Lung (tissue), 17 donors: ENCODE measurements at places on chromosomes 6 and 20.

- no peak for DNase-seq
These were observed 73.0 kb upstream of the NRSN1 start for GRCh38 chr6:24053057-24053456.

- DNase-seq: no peak
These were observed 33.4 kb upstream of the ZMYND8 start for GRCh38 chr20:47389867-47390347.

DNA sequence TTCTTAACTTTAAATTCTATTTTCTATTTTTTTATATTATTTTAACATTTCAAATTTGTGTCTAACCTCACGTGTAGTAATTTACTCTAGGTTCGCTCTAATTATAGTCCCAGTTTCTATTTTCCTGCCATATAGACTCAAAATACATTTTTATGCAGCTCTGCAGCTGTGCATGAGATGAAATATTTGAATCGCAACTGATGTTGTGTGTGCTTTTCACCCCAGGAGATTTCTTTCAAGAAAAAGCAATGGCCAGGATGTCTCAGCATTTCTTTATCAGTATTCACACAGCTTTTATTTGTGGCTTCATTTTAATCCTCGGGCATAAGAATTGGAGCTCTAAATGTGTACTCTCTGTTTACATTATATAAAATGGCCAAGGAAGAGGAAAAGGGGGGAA lies 157.6 kb downstream of the HDGFL1 start:
- no peak for DNase-seq

- no peak for DNase-seq
These were observed 579.6 kb downstream of the PTPRT start for GRCh38 chr20:42610070-42610469.

DNA sequence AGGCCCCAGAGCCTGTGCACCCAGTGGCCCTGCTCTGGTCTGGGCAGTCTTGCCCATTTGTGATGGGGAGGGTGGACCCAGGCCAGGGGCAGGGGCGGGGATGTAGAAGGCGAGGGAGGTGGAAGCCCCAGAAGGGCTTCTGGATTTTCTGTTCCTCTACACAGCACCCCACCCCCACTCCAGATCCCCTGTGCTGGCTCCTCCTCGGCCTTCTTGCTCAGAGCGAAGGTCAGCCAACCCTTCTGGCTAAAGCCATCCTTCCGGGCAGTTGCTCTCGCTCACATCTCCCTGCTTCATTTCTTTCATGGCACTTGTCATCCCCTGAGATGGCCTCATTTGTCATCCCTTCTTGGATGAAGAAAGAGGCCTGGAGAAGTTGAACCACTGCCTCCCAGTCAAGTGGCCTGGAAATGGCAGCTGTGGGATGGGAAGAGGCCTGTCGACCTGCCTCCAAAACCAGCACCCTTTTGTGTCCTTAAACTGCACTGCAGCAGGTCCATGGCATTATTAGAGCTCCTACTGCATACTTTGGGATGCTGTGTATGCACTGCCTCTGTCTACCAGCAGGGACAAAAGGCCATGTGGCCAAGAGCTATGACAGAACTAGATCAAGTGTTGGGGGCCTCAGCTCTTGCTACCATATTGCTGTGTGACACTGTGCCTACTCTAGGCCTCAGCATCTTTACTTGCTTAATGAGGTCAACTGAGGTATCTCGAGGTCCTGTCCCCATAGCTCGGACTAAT lies 19.9 kb downstream of the PEDS1 start:
- DNase-seq: no peak

GRCh38 chr6:130959951-130960350 lies 103.1 kb downstream of the EPB41L2 start:
- DNase-seq: peak; percentile 31

DNA sequence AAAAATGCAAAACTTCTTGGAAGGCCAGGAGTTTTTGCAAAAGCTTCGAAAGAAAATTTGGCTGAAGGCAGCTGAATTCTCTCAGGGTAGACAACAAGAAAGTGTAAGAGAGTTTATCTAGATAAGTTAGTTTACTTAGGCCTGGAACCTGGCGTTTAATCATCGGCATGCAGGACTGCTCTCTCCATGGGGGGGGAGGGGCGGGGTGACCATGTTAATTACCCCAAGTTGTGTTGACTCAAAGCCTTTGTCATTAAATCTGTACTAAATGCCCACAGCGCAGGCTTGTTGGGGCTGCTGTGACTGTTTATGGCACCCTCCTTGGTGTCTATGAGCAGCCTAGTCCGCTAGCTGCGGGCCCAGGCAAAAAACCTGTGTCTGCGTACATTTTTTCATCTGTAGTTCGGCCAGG lies 20.1 kb upstream of the ZNF451 start:
- DNase-seq: no peak
